Kidney capillary endothelial cell (primary cell): ENCODE measurements at places on chromosomes 3 and 15.
A peak's percentile ranks its signal among the peaks of the same experiment; 100 is the strongest.

DNA sequence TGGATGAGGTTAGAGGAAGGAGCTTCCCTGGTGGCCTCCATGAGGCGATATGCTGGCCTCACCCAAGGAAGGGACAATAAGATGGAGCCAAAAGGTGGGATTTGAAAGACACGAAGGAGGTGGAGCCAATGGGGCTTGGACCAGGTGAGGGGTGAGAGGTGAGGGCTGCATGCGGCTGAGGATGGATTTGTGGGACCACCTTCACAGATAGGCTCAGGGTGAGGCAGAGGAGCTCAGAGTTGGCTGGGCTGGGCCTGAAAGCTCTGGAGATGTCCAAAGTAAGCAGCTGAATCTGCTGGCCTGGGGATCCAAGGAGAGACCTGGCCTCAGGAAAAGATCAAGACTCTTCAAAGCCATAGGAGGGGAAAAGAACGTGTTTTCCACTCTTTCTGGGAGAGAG lies 49.8 kb downstream of the EXOG start:
- DNase-seq, result no peak

- no peak for DNase-seq
Observed at GRCh38 chr3:115706311-115706829, 83.1 kb downstream of the GAP43 start.

DNA sequence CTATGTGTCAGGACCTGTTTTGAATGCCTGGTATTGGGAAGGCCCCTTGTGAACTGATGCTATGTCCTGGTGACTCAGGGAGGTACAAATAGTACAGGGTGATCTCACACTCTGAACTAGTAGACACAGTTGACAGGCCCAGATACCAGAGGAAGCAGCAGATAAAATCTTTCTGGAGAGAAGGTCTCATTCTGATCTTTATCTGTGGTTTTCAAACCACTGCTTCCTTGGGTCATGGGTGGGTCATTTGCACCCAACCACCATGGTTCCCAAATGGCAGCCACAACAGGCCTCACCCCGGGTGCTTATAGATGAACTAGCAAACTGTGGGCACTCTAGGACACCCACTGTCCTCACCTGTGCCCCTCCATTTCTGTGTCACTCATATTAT lies 43.4 kb downstream of the PXYLP1 start:
- DNase-seq, result no peak

DNA sequence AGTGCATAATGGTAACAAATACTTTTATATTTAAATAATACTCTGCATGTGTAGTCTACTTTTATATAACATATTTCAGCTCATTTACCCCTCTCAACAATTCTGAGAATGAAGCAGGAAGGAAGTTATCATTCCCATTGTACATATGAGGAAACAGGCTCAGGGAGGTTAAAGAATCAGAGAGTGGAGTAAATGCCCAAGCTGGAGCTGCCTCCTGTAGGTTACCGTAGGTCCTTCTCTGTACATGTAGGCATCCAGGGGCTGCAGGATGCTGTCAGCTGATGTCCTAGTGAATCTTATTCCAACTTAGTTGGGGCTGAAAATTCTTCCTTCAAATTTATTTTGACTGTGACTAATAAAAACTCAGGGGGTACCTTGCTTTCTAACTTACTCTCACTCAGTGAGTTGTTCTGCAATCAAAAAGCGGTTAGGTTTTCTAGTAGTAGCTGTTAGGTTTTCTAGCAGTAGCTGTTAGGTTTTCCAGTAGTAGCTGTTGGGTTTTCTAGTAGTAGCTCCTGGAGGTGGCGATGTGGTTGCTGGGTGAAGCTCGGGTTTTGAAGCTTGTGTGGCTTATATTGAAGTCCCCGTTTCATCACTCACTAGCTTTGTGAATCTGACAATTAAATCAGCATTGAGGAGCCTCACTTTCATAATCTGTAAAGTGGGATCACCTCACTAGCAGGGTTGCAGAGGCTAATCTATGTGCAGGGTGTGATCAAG lies 357.0 kb downstream of the NR2F2 start:
- no peak for DNase-seq

DNA sequence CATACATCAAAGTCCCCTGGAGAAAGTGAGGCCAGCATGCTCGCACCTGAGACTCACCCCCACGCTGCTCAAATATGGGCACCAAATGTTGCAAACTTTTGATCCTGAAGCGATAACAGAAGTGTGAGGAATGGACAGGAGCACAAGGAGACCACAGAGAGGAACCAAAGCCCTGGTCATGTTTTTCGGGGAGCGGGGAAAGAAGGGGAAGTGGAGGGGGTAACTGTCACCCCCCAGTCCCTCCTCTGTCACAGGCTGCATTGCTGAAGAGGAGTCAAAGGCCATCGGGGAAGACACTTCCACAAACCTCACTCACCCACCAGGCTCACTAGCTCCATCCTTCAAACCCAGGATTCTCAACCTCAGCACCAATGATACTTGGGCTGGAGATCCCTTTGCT lies 182.4 kb downstream of the UACA start:
- DNase-seq, result no peak

GRCh38 chr3:107757140-107757539 lies 234.4 kb downstream of the BBX start:
- DNase-seq, result no peak

DNA sequence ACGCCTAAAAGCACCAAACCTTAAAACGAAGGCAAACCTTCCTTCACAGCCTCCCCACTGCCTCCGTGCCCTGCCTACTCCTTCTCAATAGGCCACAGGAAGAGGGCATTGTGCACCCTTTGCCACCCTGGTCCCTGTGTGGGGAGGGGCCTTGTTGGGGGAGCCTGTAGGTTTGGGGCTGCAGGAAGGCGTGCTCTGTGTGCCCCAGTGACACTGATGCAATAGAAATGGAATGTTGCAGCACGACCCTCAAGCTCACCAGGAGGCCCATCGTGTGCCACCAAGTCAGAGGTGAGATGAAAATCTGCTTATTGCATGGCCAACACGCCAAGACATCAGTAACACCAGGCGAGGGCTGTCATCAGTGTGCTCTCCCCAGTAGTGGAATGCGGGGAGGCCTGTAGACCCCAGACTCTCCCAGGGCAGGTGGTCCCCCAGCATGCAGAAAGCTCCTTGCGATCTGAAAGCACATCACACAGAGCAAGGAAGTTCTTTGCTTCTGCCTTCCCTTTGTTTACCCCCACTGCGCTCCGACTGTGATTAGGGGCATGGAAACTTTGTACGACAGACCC lies 86.2 kb downstream of the ASB7 start:
- no peak for DNase-seq

- DNase-seq, result peak; percentile 99
Observed at GRCh38 chr15:66751579-66751978, 49.5 kb downstream of the SMAD6 start.

GRCh38 chr3:163071713-163072112 lies 1575.1 kb downstream of the OTOL1 start:
- DNase-seq, result no peak

- DNase-seq, result no peak
Observed at GRCh38 chr3:49298511-49298910, 21.5 kb upstream of the C3orf62 start.

GRCh38 chr15:57777003-57777402 lies 70.5 kb downstream of the POLR2M start:
- no peak for DNase-seq

- no peak for DNase-seq
Observed at GRCh38 chr15:53472883-53473282, 286.6 kb downstream of the WDR72 start.

DNA sequence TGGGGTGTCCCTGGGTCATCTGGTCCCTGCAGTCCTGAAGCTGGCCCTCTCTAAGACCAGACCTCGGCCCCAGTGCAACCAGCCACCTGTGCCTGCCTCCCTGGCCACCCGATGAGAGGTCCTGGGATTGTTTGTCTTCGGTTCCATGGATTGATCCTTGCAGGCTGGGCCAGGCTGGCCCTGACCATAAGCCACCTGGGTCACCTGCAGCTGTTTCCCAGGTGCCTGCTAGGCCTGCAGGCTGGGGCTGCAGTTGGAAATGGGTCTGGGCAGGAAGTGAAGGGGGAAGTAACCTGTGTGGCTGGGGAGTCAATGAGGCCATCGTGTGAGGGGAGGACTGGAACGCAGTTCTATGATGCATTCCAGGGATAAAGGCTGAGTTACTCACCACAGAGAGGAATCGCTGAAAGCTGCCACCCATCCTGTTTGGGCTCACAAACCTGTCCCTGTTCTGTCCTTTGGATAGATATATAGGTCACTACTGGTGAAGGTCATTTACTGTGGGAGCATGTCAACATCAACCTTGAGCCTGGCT lies 30.9 kb upstream of the VPS8 start:
- no peak for DNase-seq

GRCh38 chr15:47300596-47300995 lies 416.7 kb upstream of the SEMA6D start:
- DNase-seq, result no peak

GRCh38 chr3:132286035-132286434 lies 31.2 kb upstream of the ACP3 start:
- no peak for DNase-seq

DNA sequence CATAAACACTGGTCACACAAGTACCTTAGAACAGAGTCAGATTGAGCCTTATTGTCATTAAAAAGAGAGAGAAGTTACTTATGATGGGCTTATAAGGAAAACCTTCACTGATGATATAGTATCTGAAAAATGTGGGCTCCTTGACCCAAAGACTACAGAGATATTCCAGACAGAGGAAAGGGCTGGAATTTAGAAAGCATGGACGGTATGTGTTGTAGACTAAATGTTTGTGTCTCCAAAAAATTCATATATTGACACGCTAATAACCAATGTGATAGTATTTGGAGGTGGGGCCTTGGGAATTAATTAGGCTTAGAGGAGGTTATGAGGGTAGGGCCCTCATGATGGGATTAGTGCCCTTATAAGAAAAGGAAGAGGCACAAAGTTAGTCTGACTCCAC lies 61.0 kb upstream of the DAZL start:
- DNase-seq, result no peak

- DNase-seq, result no peak
Observed at GRCh38 chr3:9079676-9080075, 116.4 kb upstream of the RAD18 start.

DNA sequence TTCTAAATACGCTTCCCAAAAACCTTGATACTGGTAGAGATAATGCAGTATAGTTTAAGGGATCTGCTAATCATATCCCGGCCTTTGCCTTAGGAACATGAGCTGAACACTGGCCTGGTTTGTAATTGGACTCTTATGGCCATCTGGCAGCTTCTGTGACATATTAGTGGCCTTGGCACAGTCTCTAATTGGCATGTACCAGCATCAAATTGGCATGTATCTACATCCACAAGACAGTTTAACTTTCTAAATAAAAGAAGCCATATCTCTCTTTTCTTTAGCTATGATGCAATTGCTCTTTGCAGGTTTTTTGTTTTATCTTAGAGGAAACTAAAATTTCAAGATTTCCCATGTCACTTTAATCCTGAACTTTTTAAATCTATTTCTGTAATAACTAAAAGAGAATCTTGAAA lies 44.6 kb upstream of the FILIP1L start:
- DNase-seq, result no peak
